SK-N-MC (cell line): ENCODE measurements at places on chromosomes 7 and 10.

GRCh38 chr10:4813496-4813895, 12.5 kb upstream of the AKR1E2 start:
- DNase-seq = no peak

- DNase-seq = no peak
Measured at GRCh38 chr10:61795147-61795546, 106.4 kb upstream of the ARID5B start.

DNA sequence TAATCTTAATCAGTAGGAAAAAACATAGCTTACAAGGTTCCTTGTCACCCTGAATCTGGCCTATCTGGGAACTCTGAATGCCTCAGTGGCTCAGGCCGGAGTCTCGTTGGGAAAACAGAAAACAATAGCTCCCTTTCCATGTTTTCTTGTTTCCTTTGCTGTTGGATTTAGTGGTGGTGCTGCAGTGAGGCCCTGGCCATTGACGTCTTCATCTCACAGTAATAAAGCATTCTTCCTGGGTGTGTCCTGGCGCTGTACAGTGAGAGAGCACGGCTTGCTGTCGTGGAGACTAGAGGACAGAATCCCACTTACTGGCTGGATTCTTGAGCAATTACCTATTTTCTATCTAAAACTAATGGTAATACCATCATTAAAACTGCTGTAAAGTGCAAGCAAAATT, 1.3 kb upstream of the SPOCK2 start:
- no peak for DNase-seq

DNA sequence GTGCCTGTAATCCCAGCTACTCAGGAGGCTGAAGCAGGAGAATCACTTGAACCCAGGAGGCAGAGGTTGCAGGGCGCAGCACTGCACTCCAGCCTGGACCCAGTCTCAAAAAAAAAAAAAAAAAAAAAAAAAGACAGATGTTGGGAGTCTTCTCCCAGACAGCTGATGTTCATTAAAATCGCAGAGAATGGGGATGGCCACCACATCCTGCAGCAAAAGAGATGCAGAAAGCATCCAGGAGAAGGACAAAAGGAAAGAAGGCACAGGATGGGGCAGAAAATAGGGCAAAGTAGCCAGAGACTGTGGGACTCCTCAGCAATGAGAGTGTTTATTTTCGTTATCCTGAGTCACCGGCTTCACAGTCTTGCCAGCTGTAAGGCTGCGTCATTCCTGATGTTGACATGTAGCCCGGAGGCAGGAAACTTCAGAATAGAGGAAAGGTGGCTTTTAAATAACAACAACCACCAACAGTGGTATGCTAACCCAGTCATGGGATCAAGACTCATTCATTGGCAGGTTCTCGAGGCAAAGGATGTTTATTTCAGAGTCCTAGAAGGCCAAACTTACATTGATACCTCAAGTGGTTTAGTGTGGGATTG, 149.5 kb upstream of the SVIL start:
- no peak for DNase-seq

GRCh38 chr10:129756912-129757901, 206.9 kb downstream of the EBF3 start:
- no peak for DNase-seq

DNA sequence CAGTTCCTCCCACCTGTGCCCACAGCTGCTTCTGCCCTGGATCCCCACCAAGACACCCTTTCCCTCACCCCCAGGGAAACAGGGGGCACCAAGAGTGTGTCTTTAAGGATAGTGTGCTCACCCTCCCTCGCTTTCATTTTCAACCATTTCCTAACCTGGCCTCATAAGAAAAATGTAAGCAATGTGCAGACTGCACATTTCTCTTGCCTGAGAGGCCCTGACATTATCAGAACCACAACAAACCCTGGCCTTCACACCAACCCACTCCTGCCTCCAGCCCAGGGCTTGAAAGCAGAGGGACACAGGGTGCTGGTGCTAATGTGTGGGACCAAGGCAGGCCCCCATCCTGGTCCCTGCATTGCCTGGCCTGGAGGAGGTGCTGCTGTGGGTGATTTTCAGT, 11.0 kb upstream of the IMPDH1 start:
- no peak for DNase-seq

DNA sequence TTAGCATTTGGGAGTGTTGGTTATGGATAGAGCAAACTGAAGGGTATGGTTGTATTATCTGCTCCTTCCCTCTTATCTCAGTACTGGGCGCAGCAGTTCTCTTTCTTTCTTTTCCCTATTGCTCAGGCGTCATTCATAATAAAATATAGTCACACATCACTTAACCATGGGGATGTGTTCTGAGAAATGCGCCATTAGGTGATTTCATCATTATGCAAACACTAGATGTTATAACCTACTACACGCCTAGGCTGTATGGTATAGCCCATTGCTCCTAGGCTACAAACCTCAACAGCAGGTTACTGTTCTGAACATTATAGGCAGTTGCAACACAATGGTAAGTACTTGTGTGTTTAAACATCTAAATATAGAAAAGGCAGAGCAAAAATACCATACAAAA, 401.7 kb downstream of the EXOC4 start:
- DNase-seq = no peak

- no peak for DNase-seq
Measured at GRCh38 chr7:151381348-151382078, 28.3 kb downstream of the WDR86 start.

DNA sequence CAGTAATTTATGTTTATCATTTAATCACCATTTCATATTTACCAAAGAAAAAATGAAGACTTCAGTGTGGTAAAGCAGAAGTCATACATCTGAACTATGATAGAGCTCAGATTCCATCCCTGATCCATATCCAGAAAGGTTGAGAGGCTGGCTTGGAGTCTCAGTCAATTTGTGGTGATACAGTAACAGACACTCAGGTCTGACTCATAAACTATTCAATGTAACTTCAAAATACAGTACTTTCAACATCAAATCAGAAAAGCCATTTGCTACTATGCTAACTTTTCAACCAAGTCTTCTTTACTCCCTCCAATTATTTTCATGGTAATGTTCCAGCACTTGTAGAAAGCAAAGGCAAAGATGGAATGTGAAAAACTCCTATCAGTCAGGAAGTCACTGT, 190.4 kb downstream of the HDAC9 start:
- DNase-seq = no peak

DNA sequence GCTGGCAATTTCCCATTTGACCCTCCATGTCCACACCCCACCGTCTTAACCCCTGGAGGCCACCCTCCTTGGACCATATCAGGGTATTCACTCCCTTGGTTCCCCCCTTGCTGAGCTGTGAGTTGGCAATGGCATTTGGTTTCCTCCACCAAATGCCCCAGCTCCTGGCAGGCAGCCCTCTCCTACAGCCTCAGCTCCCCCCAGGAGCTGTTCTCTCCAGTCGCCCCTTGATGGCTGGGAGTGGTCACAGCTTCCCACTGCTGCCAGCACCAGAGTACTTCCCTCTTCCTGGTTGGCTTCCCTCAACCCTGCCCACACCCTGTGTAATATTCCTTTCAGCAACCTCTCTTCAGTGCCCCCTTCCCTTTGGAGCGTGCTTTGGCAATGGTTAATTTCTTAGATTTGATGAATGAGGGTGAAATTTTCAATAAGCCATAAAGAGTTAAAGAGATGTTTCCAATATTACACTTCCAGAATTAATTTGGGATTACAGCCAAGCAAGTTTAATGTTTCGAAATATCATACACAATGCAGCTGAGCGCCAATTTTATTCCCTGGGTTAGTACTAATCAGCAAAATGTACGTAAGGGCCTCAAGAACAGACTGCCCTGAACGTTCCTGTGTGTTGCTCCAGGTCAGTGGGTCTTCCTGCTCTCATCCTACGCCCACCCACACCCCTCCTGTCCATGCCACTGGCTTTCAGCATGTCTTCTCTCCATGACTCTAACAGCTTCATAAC, 207.1 kb upstream of the NFE2L3 start:
- no peak for DNase-seq

GRCh38 chr10:16845248-16845647, 28.0 kb upstream of the RSU1 start:
- DNase-seq = no peak

DNA sequence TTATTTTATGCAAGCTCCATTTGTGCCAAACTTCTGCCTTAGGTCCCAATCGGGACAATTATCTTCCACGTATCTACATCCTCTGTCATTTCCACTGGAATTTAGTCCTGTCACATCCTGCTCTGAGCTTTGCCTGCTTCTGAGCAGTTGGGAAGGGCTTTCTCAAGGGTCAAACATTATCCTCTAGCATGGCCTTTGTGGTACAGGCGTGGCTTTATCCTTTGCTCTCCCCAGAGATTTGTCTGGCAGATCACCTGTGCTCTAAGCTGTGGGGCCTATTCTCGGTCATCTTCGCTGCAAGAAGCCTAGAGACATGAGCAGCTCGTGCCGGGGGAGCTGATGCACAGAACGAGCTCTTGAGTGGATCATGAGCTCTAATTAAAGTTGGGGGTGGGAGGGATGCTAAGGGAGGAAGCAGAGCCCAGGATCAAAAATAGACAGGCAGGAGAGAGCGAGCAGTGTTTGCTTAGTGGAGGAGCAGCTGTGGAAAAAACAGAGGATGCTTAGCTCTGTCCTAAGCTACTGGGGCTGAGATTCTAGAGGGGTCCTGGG, 19.8 kb upstream of the TMEM273 start:
- DNase-seq = no peak

GRCh38 chr7:18019555-18019954, 8.1 kb downstream of the PRPS1L1 start:
- peak; percentile 16 for DNase-seq

- no peak for DNase-seq
Measured at GRCh38 chr7:42123716-42124115, 113.3 kb downstream of the GLI3 start.

GRCh38 chr10:49277973-49278372, 21.0 kb upstream of the C10orf71 start:
- DNase-seq = no peak

DNA sequence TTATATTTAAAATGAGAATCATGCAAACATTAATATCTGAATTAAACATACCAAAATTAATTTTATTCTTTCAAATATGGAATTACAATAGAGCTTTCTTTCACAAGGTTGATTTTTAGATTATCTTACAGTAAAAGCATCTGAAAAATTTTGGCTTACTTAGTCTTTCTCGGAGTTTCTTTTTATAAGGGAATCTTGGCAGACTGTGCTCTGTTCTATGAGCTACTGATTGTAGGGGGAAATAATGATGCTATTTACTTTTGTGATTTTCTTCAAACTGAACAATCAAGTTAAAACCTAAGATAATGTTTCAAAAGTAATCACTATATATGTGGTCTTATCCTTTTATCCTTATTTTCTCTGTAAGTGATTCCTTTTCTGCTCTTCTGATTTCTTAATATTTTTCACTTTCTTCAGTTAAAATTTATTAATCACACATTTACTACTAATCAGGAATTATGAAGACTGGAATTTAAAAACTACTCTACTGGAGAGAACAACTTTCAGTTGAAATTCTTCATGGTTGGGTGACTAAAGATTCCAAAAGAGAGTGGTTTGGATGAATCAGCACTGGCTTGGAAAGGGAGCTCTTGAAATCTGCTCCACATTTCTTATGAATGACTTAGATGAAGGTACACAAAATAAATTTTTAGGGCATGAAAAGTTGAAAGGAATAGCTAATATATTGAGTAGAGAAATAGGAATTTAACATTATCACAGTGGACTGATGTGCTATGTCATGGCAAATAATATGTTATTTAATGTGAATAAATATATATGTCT, 103.9 kb downstream of the PPP1R9A start:
- no peak for DNase-seq

DNA sequence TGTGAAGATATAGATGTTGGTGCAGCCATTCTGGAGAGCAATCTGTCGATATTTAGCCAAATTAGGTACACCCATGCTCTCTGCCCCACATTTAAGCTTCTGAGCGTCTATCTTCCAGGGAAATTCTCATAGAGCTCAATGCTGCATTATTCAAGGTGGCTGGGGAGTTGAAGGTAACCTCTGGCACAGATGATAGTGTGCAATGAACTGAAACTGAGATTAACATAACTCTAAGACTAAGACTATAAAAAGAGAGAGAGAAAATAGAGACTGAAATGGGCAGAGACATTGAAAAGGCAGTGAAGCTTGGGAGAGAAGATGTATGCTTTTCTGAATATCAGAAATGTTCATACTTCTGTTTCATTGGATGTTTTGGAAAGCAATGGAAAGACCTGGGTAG, 1197.0 kb upstream of the AUTS2 start:
- no peak for DNase-seq

DNA sequence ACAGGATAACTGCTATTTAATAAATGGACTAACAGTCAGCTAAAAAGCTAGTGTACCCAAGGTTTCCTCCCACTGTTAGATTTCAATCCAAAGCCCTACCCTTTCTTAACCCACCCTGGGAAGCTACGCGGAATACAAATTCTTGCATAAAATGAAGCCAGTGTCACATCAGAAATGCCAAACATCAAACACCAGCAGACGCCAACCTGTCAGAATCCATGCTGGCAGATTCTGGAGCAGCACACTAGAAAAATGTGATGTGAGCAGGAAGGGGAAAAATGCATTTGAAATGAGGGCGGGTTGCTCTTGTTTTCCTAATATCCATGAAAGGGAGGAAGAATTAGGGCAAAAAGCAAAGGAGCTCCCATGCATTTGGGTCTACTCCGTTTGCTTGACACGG, 16.1 kb upstream of the JCAD start:
- DNase-seq = no peak

DNA sequence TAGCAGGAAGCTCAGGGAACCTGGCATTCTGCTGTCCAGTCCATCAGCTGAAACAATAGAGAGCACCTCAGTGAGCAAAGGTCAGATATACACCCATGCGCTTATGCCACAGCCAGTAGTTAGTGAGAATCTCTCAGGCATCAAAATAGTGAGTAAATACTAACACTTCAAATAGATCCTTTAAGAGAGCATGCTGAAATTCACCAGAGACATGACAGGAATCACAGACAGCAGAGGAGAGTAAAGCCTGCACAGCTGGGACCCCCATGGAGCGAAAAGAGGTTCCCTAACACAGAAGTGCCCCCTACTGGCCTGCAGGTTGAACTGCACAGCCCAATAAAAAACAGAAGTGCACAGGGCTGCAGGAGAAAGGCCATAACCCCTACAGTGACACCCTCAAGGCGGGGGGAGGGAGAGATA, 57.6 kb upstream of the ANTXRL start:
- no peak for DNase-seq

GRCh38 chr7:139714163-139714901, 63.5 kb downstream of the HIPK2 start:
- DNase-seq = no peak

- DNase-seq = no peak
Measured at GRCh38 chr7:87565877-87566276, 34.8 kb downstream of the ABCB1 start.

DNA sequence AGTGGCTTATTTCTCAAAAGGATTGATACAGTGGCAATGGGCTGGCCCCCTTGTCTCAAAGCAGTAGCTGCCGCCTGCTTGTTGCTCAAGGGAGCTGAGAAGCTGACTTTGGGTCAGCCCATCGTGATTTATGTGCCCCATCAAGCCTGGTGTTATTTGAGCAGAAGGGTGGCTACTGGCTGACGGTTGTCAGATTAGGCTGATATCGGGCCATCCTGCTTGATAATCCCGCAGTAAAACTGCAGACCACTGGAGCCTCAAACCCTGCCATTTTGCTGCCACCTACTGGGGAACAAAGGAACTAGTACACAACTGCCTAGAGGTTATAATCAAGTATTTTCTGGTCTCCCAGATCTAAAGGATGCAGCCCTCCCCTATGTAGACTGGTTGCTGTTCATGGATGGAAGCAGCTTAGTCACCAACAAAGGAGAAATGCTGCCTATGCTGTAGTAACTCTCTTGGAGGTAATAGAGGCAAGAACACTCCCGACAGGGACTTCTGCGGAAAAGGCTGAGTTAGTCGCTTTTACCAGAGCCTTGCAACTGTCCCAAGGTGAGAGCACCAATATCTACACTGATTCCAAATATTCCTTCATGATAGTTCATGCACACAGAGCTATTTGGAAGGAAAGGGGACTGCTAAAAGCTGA, 65.9 kb upstream of the ZNF92 start:
- DNase-seq = peak; percentile 28
